Bronchial epithelial cell (primary cell): ENCODE measurements at places on chromosomes 12 and 14.

DNA sequence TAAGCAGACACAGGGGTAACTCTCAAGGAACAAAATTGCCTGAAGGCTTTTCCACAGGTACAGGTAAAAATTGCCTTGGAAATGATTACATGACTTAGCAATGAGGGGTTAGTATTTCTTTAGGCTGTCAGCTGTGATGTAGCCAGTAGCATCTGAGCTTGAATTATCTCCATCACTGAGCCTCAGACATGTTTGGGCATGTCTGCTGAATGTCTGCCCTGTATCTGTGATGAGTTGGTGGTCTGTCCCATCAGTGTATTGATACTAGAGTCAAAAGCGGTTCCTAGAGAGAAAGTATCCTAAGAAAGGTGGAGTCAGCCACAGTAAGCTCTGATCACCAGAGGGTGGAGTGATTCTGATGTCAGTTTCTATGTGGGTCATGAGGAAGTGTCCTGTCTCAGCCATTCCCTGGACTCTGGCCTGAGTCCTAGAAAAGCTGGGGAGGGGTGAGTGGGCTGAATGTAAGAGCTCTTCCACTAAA, 16.3 kb downstream of the AKAP6 start:
- DNase-seq = peak; percentile 80

- DNase-seq = no peak
These were observed 15.4 kb upstream of the TNS2 start for GRCh38 chr12:53034459-53034858.

GRCh38 chr14:90627478-90627877, 188.8 kb downstream of the TTC7B start:
- DNase-seq = no peak

DNA sequence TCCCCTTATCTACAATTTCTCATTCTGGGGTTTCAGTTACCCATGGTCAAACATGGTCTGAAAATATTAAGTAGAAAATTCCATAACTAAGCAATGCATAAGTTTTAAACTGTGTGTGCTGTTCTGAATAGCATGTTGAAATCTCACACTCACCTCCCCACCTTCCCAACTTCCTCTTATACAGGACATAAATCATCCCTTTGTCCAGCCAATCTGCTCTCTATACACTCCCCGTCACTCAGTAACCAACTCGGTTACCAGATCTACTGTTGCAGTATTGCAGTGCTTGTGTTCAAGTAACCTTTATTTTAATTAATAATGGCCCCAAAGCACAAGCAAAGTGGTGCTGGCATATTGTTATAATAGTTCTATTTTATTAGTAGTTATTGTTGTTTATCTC, 420.5 kb downstream of the GXYLT1 start:
- DNase-seq = peak; percentile 30

GRCh38 chr12:38586789-38587188, 270.2 kb downstream of the ALG10B start:
- DNase-seq = peak; percentile 82

- DNase-seq = no peak
These were observed 30.0 kb downstream of the HVCN1 start for GRCh38 chr12:110658878-110659277.

GRCh38 chr12:45880533-45880932, 109.8 kb downstream of the SCAF11 start:
- DNase-seq = no peak

DNA sequence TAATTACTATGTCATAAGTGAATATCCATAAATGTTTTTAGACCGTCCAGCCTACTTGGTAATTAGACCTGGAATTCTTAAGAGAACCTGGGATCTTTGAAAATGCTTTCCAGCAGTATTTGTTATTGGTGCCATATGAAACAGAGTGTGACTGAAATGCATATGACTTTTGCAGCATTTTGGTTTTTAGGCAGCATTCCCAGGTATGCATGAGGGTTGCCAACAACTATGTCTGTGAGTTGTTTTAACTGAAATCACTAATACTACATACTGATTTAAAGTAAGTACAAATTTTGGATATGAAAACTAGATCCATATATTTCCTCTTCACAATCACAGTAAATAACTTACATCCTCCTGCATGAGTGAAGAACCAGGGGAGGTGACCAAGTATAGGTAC, 437.7 kb upstream of the FAR2 start:
- DNase-seq = no peak

DNA sequence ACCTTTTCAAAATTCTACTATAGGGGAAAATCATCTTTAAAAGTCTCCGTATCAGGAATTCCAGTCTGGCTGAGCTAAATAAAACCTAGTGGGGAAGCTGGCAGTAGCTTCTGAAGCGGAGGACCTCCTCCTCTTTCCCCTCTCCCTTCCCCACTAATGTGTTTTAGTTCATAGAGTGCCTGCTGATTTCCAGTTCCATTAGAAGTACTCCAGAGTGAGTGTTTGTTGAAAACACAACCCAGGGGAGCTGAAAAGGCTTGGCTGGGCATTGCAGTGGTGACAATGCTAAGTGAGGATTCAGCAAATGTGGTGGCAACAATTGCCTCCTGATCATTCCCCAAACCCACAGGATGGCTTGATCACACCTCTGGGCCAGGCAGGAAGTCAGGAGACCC, 144.2 kb upstream of the FRMD6 start:
- DNase-seq = no peak

GRCh38 chr12:95796225-95796981, 5.8 kb upstream of the NTN4 start:
- no peak for DNase-seq

- DNase-seq = peak; percentile 21
These were observed 41.1 kb downstream of the SYNE2 start for GRCh38 chr14:63893701-63894458.

DNA sequence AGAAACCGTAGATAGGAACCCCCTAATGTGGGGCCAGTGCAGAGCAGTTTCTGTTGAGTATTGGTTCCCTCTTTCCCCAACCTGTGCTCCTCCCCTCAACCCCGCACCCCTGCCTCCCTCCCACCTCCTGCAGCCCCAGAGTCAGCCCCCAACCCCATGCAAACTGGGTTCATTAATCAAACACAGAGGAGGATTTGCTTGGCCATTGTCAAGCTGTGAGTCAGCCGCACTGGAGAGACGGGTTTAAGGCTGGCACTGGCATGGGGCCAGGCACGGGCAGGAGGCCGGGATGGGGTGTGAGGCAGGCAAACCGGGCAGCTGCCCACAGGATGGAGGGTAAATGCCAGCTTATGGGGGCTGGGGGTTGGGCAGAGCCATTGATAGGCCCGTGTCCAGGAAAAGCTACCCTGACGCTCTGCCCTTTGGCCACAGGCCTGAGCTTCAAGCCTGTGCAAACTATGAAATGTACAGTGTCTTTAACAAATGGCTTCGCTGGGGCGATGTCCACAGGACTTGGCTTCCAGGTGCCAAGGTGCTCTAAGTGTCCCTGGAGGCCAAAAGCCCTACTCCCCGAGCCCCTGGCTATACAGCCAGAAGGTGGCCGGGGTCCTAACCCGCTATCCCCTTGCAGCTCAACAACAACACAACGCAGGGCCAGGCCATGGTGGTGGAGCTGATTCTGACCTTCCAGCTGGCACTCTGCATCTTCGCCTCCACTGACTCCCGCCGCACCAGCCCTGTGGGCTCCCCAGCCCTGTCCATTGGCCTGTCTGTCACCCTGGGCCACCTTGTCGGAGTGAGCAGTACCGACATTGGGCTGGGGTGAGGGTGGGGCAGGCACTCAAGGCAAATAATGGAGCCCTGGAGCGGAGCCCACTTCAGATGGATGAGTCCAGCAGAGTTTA, 1.4 kb downstream of the AQP5 start:
- DNase-seq = peak; percentile 74

- no peak for DNase-seq
These were observed 813 bp downstream of the TWF1 start for GRCh38 chr12:43805149-43805859.
